Non-pigmented ciliary epithelial cell (primary cell): ENCODE measurements at places on chromosomes 6 and 20.

- DNase-seq: no peak
Measured at GRCh38 chr6:163572612-163573011, 158.1 kb downstream of the QKI start.

GRCh38 chr20:49151436-49151835, 36.7 kb downstream of the STAU1 start:
- DNase-seq: no peak

DNA sequence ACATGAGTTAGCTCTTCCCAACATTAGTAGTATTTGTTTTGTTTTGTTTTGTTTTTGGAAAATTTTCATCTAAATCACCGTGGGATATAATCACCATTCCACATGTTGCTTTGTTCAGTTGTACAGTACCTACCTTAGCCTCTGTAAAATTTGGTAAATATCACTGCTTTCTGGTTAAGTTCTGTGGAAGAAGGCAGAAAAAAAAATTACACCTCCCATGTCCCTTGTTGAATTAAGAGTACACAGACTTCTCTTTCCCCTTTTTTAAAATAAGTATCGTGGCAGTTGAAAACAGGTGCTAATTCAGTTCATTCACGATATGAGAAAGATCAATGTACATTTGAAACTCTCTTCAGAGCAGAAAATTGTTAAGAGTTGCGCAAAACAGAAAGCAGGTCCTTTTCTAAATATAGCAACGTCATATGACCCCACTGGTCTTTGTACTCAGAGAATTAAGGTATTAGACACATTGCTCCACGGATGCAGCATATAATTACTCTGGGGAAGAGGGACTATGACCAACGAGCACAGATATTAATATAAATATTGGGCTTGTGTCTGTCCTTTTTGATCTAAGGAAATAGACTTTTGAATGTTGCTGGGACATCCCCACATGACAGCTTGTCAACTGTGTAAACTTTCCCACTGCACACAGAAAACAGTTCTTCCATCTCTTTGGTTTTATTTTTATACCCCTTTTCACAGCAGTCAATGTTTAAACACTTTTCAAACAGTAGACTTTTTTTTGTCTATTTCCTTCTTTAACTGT, 58.6 kb upstream of the ZNF217 start:
- no peak for DNase-seq

- DNase-seq: no peak
Measured at GRCh38 chr6:34341481-34341971, 50.9 kb downstream of the NUDT3 start.

- DNase-seq: no peak
Measured at GRCh38 chr20:25269833-25270170, 21.9 kb downstream of the PYGB start.

DNA sequence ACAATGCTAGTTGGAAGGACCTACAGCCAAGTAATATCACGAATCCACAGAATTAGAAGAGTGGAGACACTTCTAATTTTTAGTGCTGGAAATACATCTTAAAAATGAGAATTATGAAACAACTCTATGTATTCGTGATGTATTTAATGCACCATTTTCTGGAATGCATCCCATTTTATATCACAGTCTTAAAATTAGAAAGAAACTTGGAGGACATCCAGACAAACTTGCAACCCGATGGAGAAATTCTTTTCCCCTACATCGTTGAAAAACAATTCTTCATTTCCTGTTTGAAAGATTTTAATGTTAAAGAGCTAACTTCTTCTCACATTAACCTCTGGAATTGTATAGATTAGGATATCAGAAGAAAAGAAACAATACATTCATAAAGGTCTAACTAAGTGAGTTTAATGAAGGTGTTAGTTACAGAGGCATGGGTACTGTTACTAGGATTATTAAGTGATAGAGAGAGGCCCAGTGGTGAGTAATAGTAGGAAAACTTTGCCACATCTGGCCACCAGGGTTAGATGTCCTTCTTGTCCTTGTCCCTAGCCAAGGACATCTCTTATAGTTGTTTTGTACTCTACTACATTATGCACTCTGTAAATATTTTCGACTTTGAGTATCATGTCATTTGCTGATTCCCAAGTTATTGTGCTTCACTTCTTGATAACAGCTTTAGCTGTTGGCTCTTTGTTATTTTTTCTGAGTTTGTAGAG, 502.4 kb upstream of the PTCHD4 start:
- DNase-seq: no peak
